ENCODE measurements at places on chromosomes 5 and 9. TPM values are rescaled to one million over a fixed set of nuclear protein-coding genes. Genes with fewer than 3 reads are reported as not detected.

The UNC5A gene
- not detected for total RNA-seq

The PCDHGA12 gene
- total RNA-seq = 2.9 TPM

The BSPRY gene
- total RNA-seq = 37.3 TPM

The RNF180 gene
- 11.3 TPM for total RNA-seq

The PTPN3 gene
- 64.0 TPM for total RNA-seq

The PCDHB8 gene
- total RNA-seq = 0.62 TPM

Data from suprapubic skin (tissue), 4 donors.